ENCODE measurements at places on chromosomes 7 and 10.

DNA sequence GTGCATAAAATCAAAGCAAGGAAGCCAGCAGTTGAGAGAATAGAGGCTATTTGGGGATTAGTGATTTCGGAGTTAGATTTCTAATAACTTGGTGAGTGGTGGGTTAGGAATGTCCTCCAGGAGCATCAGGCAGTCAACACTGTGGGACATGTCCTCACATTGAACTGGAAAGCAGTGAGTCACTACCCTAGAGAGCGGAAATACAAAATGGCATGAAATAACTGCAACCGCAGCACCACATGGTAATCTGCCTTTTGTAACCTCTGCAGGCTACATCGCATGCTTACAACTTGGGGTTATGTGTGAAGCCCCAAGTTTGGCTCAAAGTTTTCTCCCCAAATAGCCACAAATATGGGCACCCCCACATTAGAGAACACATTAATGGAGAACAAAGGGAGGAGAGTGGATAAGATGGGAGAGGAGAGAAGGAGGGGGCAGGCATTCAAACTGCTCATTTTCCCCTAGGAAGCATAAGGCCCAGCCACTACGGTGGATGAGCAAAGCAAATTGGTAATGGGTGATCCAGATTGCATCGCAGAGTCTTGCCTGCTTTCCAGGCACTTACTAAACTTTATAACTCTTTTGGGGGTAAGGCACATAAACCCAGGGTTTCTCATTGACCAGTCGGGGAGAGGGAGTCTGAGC is 22.0 kb upstream of the SLF2 start:
- no peak for ATAC-seq

DNA sequence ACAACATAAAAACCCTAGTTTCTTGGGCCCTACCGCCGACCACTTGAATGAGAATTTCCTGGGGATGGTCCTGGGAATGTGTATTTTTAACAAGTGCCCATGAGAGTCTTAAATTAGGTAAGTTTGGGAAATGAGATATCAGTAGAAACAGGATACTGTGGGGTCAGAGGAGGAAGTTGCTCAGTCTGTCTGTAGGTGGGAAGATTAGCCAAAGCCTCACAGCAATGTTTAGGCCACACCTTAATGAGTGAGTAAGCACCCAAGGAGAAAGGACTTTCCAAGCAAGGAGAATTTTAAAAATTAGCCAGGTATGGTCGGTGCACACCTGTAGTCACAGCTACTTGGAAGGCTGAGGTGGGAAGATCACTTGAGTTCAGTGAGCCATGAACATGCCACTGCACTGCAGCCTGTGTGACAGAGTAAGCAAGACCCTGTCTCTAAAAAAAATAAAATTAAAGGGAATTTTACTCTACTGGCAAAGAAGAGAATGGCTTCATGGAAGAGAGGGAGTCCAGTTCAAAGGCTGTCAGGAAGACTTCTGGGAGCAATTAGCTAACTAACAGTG is 31.9 kb downstream of the PAPSS2 start:
- ATAC-seq: no peak

DNA sequence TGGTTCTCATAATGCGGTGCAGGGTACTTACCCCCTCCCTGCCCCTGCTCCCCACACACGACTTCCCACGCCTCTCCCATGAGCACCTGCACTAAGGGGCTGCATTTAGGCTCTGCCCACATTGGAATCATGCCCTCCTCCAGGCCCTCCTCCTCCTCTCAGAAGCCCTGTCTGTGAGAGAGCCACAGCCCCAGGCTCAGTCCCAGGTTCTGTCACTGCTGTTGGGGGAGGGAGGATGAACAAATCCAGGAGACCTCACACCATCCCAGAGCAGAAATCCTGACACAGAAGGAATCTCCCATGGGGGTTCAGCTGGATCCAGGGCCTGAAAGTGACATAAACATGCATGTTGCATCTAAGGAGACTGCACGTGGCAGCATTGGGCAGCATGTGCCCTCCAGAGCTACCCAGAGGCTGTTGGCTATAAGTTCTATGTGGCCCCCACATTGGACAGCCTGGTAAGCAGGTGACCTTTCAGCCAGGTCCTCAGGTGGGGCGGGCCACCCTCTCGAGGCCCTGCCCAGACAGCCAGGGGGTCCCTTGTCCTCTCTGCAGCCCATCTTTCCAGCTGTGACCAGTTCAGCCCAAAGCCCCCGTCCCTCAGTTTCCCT is 1.6 kb upstream of the PILRA start:
- no peak for ATAC-seq

DNA sequence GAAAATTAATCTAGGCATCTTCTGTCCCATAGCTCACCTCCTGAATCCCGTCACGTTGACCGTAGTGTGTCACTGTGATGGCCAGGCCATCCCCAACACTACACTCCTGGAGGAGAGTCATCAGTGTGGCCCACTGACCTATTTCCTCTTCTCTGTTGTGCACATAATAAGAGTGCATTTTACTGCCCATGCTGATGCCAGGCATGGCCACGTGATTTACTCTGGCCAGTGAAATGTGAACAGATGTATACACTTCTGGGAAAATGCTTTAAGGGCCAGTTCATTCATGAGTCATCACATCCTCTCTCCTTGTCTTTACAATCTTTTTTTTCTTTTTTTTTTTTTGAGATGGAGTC is 101.9 kb upstream of the PIP4K2A start:
- ATAC-seq: peak; percentile 36

GRCh38 chr7:1200045-1200444 is 32.6 kb upstream of the UNCX start:
- no peak for ATAC-seq

GRCh38 chr10:86446440-86446839 is 75.2 kb downstream of the WAPL start:
- no peak for ATAC-seq

DNA sequence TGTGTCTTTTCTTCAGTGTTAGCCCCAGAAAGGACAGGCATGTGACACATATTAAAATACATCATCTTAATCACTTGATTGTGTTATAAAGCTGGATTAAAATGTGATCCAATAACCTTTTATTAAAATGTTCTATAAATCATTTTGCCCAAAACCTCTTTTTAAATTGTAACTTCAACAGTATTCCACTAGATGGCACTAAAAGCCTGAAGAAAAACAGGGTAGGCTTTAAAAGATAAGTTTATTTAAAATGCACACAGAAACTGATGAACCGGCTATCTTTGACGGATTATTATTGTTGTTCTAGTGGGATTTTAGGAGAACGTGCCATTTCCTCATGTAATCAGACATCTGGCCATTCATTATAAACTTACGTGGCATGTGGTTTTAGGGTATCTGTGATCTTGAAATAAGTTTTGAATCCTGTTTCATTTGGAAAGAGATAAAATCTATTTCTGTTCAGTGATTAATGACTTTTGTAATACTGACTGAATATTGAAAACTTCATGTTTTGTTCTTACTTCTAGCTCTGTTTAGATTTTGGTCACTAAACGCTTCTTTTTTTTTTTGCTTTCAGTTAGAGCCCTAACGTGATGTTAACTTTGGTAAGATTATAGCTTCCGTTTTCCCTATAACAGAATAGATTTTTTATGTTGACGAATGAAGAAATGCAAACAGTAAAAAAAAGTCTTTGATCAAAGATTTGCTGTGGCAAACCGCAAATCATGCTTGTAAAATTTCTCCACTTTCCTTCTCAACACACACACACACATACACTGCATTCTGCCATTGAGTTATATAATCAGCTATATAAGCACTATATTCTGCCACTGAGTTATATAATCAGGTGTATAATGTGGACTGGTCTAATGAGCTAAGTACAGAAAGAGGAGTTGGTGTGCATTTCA is 13.6 kb downstream of the VPS50 start:
- ATAC-seq: no peak

DNA sequence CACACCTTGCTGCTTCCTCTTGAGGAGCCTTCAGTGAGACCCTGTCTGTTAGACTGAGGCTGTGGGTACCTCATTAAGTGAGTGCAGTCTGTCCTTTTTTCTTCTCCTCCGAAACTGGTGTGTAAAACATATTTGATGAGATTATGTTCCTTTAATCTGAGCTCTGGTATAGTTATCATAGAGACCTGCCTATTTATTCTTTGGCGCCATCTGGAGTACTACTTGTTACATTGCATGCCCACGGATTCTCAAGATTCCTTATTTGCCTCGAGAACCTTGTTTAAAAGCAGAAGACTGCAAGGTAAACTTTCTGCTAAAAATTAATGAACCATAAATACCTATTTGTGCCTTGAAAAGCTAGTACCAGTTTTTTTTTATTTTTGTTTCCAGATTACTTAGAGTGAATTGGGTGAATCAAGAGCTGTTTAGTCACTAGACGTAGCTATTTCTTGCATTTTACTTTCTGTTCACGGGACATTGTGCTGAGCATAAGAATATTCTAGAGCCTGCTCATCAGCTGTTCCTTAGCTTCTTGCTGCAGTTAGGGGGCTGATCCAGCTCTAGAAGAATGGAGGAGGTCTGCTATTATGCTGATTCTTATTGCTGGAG is 16.9 kb upstream of the STMP1 start:
- ATAC-seq: no peak

GRCh38 chr7:3995187-3995586 is 686.9 kb upstream of the FOXK1 start:
- no peak for ATAC-seq

- no peak for ATAC-seq
Measured at GRCh38 chr7:33711231-33712019, 193.9 kb upstream of the BMPER start.

DNA sequence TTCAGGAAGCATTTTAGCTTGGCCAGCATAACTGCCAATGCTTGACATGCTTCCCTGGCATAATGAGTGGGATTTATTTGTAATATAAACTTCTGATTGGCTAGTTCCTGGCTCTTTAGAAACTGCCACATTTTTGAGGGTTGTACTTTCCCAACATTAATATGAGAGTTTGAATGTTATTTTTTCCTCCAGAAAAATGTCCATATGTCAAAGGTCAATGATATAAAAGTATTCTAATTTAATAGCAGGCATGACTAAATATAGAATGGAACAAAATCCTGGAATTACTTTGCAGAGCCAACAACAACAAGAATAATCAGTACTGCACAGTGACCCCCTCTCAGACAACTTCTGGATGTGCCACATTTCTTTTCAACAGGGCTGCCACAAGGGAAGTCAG is 352.6 kb downstream of the PRPF18 start:
- no peak for ATAC-seq

GRCh38 chr10:55474258-55474657 is 673.2 kb upstream of the PCDH15 start:
- no peak for ATAC-seq

Measured in stimulated activated memory B cell treated with anti-CD40 and anti-IgM and Interleukin-4, amounts not matched to agents 10 μg/mL and 1 μg/mL and 100 μg/mL, for 72 hours (primary cell).